ENCODE measurements at places on chromosomes 13 and 19. TPM values are rescaled to one million over a fixed set of nuclear protein-coding genes. Genes with fewer than 3 reads are reported as not detected.

- DNase-seq: no peak
These were observed 1.7 kb downstream of the CXCL17 start for GRCh38 chr19:42441049-42441445.

DNA sequence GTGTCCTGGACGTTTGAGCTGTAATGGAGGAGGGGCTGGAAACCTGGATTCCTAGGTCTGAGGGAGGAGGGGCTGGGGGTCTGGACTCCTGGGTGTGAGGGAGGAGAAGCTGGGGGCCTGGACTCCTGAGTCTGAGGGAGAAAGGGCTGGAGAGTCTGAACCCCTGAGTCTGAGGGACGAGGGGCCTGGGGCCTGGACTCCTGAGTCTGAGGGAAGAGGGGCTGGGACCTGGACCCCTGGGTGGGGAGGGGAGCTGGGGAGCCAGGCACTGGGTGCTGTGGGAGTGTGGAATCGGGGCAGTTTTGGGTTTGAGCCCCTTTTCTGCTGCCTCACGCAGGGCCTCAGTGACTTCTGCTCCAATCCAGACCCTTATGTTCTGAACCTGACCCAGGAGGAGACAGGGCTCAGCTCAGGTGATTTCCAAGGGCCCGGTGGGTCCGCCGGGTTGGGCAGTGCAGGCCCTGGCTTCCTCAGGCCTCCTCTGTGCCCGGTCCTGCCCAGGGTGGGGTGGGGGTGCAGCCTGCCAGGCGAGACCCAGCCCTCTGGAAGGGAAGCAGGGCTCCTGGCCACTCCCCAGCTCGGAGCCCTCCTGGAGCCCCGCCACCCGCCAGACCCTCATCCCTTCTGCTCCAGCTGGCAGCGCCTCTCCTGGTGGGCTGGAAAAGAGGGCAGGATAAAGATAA lies 14.4 kb downstream of the TTYH1 start:
- no peak for DNase-seq

DNA sequence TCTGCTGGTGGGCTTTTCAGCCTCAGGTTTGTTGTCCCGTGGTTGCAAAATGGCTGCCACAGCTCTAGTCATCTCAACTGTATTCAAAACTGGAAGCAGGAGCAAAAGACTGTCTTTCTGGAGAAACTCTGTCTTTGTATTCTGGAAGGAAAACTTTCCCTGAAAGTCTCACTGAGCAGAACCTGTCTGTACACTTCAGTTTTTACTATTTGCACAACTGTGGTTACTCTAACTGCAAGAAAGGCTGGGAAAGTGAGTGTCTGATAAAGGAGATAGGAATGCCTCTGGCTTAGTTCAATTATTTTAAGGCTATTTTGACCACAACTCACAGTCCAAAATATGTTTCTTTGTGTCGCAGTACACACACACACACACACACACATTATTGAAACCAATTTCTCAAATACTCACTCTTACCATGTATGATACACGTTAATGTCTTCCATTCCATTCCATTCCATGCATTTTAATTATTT lies 49.7 kb upstream of the EHD2 start:
- no peak for DNase-seq

GRCh38 chr13:106986033-106986484 lies 418.1 kb upstream of the ARGLU1 start:
- no peak for DNase-seq

- DNase-seq: no peak
These were observed 22.8 kb upstream of the ERVV-1 start for GRCh38 chr19:52990759-52991418.

GRCh38 chr13:89061821-89062220 lies 1390.7 kb downstream of the SLITRK5 start:
- no peak for DNase-seq

DNA sequence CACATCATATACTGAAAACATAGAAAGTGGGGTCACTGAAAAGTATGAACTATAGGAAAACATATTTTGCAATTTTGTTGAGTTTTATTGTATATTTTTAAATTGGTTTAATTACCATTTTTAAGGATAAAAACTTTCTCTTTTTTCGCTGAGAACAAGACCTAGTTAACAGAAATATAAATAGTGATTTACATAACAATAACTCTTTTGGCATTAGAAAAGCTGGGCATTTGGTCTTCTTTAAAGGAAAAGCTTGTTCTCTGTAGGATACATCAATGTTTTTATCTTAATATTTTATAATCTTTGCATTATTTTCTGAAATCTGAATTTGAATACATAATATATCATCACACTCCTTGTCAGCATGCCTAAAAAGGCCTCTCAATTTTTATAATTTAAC lies 47.4 kb upstream of the MYCBP2 start:
- no peak for DNase-seq

WDR87 gene
- 0.16 TPM for total RNA-seq

CHAF1A gene
- total RNA-seq: 30.9 TPM

SHISA2 gene
- total RNA-seq: 4.7 TPM

PLA2G4C gene
- total RNA-seq: 2.0 TPM

CRLF1 gene
- total RNA-seq: 1.0 TPM

RFPL4A gene
- total RNA-seq: not detected

Measured in mesothelial cell of epicardium (in vitro differentiated cells).